NCI-H1092 (cell line): ENCODE measurements at places on chromosomes 2 and 18.

DNA sequence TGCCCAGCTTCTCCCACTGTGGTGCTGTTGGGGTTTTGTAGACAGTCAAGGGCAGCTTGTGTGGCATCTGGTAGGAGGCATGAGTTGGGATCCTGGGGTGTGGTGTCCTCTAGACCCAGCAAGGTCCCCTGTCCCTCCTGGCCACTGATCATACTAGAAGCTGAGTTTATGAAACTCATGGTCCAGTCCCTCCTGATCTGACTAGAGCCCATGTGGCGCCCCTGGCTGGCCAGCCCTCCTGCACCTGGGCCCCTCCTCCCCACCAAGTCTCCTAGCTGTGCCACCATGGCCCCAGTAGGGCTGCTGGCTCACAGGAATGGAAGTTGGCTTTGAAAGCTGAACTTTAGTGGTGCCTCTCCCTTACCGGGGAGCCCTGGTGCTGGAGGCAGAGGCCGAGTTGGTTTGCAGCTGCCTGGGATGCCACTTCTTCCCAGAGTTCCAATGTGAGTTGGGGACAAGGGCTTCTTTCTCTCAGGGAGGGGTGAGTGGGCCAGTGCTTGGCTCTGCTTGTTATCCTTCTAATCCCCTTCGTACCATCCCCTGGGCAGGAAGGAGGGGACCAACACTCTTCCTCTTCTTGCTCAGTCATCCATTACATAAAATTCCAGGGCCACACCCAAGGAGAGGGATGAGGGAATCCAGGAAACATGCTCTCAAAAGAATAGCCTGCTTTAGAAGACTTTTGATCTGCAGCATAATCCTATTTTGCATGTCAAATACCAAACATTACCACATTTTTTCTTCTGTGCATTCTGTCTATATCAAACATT is 37.5 kb upstream of the HAAO start:
- no peak for DNase-seq

DNA sequence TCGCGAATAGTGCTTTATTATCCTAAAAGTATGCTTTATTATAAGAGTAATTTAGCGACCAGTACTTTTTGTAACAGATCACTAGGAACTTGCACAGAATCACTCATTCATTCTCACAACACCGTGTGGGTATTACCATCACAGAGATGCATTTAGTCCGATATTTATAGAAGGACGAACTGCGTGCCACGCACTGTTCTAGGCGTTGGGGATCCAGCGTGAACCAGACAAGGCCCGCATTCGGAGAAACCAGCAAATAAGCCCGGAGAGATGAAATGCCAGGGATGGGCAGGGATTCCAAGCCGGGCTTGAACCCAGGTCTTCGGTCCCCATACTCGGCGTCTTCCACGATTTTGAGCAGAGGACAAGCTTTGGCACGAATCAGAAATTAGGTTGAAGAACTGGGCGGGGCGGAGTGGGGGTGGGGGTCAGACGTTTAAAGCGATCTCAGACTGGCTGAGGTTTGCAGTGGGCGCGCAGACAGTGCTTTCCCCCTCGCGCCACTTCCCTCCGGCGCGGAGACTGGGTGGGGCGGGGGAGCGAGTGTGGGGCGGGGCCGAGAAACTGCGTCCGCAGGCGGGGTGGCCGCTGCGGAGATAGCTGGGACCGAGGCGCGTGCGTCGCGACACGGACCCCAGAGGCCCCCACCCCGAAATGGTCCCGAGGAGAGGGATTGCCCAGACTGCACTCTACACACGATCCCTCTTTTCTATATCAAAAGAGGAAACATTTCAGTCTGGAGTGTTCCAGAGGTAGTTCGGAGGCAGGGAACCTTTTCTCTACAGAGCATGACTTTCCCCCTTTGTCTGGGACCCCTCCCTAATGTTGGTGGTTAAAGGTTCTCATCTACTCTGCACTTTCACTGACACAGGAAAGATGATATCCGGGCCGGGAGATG is 1.1 kb upstream of the CXCR4 start:
- DNase-seq = peak; percentile 51

DNA sequence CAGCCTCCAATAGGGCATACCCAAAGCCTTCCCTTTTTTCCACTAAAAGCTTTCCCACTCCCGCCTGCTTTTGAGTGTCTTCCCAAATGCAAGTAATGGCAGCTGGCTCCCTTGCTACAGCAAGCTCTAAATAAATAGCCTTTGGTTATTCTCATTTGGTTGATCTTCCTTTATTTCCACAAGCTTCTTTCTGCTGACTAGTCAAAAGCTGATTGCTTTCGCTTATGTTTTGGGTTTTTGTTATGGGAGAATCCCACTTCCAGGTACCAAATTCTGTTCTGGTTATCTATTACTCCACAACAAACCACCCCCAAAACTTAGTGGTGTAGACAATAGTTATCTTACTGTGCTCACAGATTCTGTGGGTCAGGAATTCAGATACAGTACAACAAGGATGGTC is 22.3 kb downstream of the SP5 start:
- DNase-seq = no peak

DNA sequence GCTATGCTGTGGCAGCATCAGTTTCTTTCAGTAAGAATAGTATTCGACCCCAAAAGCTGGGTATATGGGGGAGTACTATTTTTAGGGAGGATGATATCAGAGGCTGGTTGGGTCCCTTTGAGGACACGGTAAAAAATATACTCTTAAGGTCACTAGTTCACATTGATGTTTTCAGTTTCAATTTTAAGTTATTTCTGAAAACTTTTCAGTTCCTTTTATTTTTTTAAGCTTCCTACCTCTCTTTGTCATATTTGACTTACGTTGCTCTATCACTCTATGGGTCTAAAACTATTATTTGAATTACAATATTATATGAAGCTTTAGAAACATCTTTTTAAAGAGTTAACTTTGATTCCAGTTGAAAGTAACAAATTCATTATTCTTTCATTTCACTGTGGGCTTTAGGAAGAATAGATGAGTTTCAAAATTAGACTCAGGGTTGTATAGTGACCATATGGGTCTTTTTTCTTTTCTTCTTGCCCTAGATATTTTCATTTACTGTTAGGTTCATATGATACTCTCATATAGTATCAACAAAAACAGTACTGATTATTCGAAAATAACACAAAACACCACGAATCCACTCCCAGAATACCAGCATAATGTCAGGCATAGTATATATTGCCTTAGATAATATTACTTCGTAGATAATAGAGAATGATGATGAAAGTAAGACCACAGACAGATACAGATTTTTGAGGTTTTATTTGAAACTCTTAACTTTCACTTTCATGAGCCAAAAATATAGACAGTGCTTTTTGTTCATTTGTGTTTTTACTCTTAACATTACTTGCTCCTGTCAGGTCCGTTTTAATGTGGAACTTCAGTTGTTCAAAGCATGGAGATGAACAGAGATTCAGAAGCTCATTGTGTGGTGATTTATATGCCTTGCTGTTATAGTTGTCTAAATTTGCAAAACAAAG is 9.8 kb downstream of the RMDN2 start:
- no peak for DNase-seq

DNA sequence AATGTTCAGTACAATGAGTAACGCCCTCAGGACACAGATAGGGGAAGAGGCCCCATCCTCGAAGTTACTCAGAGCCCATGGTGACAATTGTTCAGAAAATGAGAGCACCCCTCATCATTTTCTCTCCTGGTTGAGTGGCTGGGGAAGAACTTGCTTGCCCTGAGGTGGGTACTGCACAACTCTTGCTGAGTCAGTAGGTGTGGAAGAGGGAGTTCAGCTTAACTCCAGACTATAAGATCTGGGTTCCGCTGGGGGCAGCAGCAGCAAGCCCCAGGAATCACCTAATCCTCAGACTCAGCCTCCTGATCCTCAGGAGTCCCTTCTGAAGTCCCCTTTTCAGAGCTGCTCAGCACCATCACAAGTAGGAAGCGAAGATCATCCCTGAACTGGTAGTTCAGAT is 123.7 kb downstream of the PIEZO2 start:
- no peak for DNase-seq
